Omental fat pad (tissue), 4 donors: ENCODE measurements at places on chromosomes 5 and 9.

- DNase-seq = no peak
These were observed 243.8 kb downstream of the ADAMTSL1 start for GRCh38 chr9:18717759-18718158.

GRCh38 chr5:130365956-130366355, 461.7 kb downstream of the CHSY3 start:
- DNase-seq = no peak

- DNase-seq = no peak
These were observed 26.6 kb upstream of the ABLIM3 start for GRCh38 chr5:149114403-149115312.

DNA sequence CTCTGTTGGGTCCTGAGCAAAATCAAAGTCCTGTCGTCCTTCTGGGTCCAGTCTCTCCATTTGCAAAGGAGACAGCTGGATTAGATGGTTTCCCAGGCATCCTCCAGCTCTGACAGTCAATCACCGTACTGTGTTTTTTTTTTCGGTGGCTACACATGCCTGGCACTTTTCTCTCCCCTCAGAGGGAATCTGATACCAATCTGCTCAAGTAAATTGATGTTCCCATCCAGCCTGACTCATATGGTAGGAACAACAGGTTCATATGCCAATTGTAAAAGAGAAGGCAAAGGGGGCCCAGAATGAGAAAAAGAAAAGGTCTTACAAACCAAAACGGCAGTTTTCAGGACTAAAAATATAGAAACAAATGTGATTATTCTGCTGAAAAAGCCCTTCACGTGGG, 1.2 kb downstream of the FBXO10 start:
- DNase-seq = no peak

DNA sequence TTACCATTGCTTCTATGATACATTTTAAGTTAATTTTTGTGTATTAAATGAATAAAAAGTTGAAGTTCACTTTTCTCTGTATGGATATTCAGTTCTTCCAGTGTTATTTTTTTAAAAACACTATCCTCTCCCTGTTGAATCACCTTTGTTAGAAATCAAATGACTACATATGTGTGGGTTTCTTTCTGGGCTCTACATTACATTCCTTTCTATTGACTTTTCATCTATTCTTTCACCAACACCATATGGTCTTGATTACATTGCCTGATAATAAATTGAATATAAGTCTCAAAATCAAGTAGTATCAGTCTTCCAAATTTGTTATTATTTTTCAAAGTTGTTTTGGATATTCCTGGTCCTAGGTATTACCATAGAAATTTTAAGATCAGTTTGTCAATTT, 7.3 kb upstream of the RASEF start:
- DNase-seq = no peak

- no peak for DNase-seq
These were observed 8.8 kb downstream of the DMRT2 start for GRCh38 chr9:1058826-1059487.

DNA sequence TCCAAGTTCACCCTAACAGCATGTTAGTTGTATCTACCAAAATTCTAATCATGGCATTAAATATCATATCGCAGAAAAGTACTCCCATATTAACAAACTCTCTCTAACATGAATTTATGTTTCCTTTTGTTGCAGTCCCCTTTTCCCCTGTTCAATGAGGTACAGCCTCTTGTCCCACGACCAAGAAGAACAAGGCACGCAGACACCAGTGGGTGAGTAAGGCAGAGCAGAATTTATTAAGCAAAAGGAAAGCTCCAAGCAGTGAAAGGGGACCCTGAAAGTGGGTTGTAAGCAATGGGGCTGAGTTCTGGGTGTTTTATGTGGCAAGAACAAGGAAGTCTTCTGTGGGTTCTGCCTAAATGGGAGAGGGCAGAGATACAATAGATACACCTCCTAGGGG, 183.5 kb downstream of the LURAP1L start:
- no peak for DNase-seq

DNA sequence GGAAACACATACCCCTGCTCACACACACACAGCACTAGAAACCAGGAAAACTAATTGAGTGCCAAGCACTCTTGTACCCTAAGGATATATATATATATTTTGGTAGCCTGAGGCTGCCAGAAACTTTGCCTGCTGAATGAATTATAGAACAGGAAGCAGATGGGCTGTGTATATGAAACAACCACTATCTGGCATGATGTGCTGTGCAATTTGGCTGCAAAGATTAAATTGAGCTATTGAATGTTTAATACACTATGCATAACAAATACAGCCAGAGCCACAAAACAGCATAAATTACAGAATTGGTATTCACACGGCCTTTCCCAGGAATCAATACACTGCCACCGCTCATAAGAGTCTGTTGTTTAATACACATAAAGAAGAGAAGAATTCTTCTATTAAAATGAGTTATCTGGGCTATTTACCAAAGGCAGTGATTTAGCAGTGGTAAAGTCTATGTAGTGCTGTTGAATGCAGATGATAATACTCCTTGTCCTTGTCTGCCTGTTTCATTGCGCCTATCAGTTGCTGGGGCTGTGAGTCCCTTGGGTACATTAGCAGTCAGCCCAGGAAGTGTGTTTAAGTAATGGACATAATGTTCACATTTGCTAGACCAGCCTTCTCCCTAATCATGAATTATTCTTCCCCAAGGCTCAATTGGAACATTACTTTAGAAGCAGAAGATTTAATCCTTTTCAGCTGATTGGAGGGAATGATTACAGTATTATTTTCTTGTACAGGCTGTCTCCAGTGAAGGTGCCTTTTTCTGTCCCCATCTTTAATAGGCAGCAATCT, 294.3 kb downstream of the TLE1 start:
- no peak for DNase-seq

- DNase-seq = no peak
These were observed 48.6 kb downstream of the FOXI1 start for GRCh38 chr5:170154297-170154696.

GRCh38 chr5:164921722-164922121, 1416.3 kb downstream of the MAT2B start:
- no peak for DNase-seq

DNA sequence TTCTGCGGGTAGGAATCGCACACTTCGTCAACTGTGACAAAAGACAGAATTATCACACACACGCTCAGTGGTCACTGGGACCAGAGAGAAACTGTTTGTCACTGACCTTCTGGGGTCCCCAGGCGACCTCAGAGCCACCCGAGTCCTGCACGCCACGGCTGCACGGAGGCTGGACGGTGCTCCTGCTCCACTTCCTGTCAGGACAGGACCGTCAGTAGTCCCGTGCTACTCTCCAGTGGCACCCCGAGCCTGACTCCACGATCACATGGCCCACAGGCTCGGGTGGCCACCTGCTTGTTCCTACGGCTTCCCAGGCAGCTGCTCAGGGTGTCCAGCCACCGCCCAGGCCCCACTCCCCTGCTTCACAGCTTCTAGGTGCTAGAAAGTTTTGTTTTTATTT, 17.9 kb downstream of the MRNIP start:
- peak; percentile 20 for DNase-seq

DNA sequence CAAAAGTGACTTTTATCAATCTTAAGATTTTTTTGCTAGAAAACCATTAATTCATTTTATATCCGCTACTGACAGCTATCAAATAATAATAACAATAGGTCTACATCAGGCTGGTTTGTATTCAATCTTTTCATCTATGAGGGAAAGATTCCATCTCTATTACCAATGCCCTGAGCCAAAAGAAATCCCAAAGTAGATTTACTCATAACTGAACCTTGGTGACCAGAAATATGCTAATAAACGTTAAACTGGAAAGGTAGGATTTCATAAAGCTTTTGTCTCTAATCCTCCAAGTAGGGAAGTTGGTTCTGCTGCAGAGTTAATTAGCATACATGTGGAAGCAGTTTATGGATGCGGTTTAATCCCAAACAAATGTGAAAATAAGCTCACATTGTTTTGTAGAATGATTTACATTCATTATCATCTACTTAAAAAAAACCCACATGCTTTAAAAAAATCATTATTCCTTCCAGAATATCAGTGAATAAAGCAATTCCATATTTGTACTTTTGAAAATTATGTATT, 715.5 kb downstream of the CETN3 start:
- no peak for DNase-seq

DNA sequence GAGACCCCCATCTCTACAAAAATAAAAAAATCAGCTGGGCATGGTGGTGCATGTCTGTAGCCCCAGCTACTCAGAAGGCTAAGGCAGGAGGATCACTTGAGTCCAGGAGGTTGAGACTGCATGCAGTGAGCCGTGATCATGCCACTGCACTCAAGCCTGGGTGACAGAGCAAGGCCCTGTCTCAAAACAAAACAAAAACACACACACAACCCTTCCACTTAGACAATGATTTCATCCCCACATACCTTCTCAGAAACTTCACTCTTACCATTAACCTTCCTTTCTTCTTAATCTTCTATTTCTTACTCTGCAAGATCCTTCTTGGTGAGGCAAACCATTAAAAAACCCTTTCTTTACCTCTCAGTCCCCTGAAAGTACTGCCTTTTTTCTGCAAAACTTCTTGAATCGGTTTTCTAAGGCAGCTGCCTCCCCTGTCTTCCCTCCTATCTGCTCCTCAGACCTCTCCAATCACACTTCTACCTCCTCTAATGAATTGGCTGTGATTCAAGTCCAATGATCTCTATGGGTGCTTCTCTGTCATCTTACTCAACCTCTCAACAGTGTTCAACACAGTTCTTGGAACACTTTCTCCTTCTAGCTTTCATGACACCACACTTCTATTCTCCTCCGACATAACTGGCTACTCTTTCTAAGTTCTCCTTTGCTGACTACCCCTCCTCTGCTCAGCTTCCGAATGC, 47.3 kb downstream of the PFDN1 start:
- DNase-seq = no peak

DNA sequence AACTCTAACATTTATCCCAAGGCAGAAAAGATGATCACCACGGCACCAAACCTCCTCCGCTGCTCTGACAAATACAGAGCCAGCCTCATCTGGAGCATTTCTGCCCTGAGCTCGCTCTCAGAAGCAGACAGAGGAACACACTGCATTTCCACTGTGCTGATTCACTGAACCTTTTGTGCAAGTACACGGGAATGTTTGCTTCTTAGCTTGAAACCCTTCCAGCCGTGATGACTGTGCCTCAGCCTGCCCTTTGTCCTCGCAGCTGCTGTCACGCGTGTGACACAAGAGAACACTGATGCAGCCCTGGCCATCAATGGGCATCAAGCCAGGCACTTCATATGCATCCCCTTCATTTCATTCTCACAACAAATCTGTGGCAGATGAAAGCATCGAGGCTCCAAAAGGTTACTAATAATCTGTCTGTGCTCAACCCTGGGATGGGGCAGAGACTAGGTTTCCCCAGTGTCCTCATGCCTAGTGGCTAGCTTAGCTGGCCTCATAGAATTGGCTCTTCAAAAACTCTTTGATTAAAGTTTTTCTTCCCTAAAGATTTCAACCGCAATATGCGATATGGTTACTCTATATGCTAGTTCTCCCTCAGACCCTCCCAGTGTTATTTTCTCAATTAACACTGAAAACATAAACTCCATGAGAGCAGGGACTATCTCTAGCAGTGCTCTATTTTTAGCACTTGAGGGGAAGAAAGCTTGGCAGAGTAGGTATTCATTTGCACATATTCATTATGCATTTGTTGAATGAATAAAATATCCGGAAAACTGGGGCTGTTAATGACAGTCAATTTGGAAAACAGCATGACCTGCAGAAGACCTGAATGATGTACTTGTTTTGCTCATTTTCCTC, 7.3 kb downstream of the CDC14B start:
- DNase-seq = no peak

GRCh38 chr5:74167206-74167929, 473.2 kb downstream of the ENC1 start:
- DNase-seq = no peak

DNA sequence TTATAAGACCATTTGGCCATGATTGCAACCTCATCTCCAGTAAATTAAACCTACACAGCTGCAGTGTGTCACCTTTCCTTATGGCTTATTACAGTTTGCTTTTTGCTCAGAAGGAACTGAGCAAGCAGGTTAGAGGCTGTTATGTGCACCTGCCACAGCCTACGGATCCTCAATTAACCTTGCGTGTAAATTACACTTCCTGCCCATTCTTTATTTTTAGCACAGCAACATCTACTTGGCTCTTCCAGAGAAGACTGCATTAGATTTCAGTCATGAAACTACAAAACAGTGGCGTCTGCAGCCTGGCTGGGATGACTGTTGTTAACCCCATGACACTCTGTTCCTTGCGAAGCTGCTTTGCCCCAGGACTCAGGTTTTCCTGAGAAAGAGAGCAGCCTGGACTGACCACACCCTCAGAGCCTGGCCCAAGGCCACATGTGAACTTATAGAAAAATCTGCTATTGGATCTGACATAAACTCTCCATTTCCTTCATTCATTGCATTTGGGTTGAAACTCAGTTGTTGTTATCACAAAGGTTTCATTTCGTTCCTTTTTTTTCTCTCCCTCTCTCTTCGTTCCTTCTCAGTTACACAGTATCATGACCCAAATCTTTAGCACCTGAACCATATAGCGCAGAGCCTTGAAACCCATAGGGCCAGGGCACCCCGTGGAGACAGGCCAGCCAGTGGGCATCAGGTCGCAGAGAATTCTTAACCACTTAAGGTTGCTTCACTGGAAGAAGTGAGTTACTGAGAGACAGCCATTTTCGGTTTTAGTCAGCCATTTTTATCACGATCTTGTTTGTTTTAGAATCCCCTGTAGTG, 138.6 kb downstream of the PALM2AKAP2 start:
- no peak for DNase-seq

DNA sequence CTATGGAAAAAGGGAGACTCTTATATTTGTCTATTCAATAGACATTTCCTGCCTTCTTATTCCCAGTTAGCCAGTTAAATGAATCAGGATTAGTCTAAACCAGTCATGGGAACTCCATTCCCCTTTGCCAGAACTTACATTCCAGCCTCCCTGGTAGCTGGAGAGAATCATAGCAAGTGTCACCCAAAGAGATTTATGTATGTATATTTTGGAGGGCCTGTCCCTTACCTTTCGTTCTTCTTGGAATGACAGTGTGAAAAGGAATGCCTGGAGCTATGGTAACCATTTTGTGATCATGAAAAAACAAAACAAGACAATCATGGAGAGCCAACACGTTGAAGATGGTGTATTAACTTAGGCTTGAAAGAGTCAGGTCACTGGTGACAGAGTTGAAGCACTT, 627.7 kb downstream of the CCDC171 start:
- DNase-seq = no peak

GRCh38 chr9:17739736-17740135, 160.9 kb downstream of the SH3GL2 start:
- no peak for DNase-seq

GRCh38 chr5:53481887-53482716, 1.7 kb downstream of the FST start:
- DNase-seq = peak; percentile 44

DNA sequence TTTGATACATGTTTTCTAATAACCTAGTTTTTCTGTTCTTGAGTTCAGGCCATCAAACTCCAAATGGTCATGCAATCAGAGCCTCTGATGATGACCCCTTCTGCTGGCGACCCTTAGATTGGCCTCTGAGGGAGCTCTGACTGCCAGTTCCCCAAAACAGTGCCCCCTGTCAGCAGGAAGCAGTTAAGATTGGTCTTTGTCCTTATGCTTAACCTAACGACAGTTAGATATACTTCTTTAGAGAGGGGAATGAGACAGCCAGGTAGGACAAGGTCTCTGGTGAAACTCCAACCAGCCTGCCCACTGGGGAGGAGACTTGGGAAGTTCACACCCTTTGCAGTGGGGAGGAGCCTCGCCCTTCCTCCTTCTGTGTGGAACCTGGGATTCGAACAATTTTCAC, 390.4 kb upstream of the KIF2A start:
- no peak for DNase-seq

- DNase-seq = no peak
These were observed 50.7 kb downstream of the P4HA2 start for GRCh38 chr5:132176987-132177386.

GRCh38 chr5:34586117-34586885, 69.8 kb upstream of the RAI14 start:
- DNase-seq = no peak
